ENCODE measurements at places on chromosomes 2 and 18.

DNA sequence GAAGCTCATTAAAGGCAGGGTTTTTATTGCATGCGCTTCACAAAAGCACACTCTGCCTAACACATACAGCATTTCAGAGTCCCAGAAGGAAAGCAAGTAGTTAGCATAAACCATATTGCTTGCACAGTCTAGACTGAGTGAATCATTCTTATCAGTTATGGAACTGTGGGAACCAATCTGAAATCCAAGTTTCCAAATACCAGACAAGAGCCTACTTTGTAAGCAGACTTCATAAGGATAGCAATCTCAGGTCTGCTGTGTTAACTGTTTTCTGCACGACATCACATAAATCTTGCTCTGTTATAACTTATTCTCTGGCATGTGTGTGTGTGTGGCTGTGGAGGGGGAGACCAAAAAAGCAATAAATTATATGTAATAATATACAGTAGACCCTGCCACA is 608.1 kb upstream of the REG3G start:
- DNase-seq, result no peak

- DNase-seq, result no peak
Measured at GRCh38 chr18:572091-572830, 7.9 kb upstream of the CETN1 start.

GRCh38 chr2:109264595-109265328 is 135.8 kb downstream of the SH3RF3 start:
- no peak for DNase-seq

- DNase-seq, result no peak
Measured at GRCh38 chr2:96565111-96565510, 28.6 kb downstream of the ARID5A start.

DNA sequence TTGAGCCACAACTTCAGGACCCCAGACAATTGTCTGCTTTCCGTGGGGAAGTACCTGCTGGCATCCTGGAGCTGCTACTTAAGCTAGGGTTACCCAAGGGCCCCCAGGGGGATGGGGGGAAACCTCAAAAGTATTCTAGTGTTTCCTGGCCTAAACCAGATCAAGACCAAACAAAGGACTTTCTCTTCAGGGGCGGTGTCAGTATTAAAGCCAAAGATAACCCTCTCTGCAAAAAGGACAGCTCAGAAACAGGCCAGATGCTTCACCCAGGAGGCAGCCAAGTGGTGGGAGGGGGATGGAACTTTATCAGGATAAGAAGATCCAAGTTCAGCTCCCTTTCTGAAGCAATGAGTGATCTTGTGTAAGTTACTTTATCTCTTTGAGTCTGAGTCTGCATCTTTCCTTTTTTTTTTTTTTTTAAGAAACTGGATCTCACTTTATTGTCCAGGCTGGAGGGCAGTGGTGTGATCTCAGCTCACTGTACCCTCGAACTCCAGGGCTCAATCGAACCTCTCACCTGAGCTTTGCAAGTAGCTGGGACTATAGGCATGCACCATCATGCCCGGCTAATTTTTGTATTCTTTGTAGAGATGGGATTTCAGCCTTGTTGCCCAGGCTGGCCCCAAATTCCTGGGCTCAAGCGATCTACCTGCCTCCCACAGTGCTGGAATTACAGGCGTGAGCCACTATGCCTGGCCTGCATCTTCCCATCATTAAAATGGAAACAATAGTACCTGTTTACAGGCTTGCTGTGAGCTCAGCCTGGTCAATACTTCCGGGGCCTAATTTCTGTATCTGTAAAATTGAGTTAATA is 151.8 kb upstream of the PTPRM start:
- DNase-seq, result no peak

- DNase-seq, result no peak
Measured at GRCh38 chr2:238848976-238849853, 1.3 kb downstream of the TWIST2 start.

GRCh38 chr18:13036622-13037320 is 45.6 kb downstream of the CEP192 start:
- DNase-seq, result no peak

All from caudate nucleus (tissue), 63 donors.